ENCODE measurements at places on chromosomes 7 and 10. TPM values are rescaled to one million over a fixed set of nuclear protein-coding genes. Genes with fewer than 3 reads are reported as not detected.

Gene TRPV5
- polyA plus RNA-seq = 0.73 TPM

Gene STEAP1
- polyA plus RNA-seq = 31.6 TPM

DNA sequence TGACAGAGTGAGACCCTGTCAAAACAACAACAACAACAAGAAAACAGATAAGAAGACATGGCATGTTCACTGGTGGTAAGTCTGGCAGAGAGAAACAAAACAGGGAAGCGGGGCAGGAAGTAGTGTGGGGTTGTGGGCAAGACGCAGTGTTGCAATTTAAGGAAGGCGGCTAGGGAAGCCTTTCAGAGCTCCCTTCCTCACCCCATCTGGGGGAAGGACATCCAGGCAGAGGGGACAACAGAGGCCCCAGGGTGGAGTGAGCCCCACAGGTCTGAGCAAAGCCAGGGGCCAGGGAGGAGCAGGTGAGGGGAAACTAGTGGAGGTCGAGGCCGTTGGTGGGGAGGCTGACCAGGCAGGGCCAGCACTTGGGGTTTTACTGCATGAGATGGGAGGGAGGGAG is 16.8 kb downstream of the LAT2 start:
- no peak overlapping the region for H3K4me3 ChIP-seq
- no peak overlapping the region for H3K27ac ChIP-seq
- DNase-seq = no peak

DNA sequence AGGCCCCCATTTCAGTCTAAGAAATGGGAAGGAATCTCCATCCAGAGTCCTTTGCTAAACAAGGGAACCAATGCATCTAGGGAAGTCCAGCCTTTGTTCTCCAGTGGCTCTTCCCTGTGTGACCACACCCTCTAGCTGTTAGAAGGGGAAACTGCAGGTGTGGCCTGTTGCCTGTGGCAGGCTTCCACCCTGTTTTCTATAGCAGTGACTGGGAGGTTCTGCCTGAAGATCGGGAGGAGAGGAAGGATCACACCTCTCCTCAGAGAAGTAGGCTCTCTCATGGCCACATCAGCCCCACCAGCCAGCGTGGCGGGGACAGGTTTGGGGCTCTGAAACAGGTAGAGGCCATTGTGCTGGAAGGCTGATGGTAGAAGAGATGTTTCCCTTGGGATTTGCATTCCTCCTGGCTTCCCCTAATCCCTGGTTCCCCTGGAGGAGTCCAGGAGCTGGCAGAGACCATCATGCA is 47.7 kb upstream of the TRIM8 start:
- DNase-seq = no peak
- no peaks in the 10 kb centered on the region for H3K27me3 ChIP-seq
- H3K4me1 ChIP-seq = peaks cover 56% of the 10 kb centered on the region

GRCh38 chr7:37434529-37434928 is 14.1 kb downstream of the ELMO1 start:
- no peak overlapping the region for H3K4me3 ChIP-seq
- no peak overlapping the region for H3K27ac ChIP-seq
- peaks cover 2% of the 10 kb centered on the region for H3K27me3 ChIP-seq
- DNase-seq = no peak
- H3K36me3 ChIP-seq = no peaks in the 10 kb centered on the region
- no peaks in the 10 kb centered on the region for H3K4me1 ChIP-seq

GRCh38 chr7:139738101-139738489 is 39.7 kb downstream of the HIPK2 start:
- no peak overlapping the region for H3K4me3 ChIP-seq
- H3K27ac ChIP-seq = no peak overlapping the region
- H3K27me3 ChIP-seq = no peaks in the 10 kb centered on the region
- H3K4me1 ChIP-seq = peaks cover 15% of the 10 kb centered on the region
- H3K36me3 ChIP-seq = peaks cover 2% of the 10 kb centered on the region

DNA sequence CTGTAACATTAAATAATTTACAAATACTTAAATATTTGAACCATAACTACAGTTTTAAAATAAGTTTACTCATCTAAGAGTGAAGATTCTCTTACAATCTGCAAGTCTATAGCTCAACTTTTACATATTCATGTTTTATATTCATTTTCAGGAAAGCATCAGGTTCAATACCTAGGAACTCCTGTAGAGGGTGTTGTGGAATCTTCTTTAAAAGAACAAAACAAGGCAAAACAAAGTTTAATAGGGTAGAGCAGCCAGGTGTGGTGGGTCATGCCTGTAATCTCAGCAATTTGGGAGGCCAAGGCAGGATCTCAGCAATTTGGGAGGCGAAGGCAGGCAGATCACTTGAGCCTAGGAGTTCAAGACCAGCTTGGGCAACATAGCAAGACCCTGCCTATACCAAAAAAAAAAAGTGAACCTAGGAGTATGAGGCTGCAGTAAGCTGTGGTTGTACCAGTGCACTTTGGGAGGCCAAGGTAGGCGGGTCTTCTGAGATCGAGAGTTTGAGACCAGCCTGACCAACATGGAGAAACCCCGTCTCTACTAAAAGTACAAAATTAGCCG is 45.1 kb downstream of the ST8SIA6 start:
- H3K36me3 ChIP-seq = no peaks in the 10 kb centered on the region
- no peak for DNase-seq
- H3K27me3 ChIP-seq = no peaks in the 10 kb centered on the region
- H3K4me1 ChIP-seq = peaks cover 4% of the 10 kb centered on the region
- no peak overlapping the region for H3K4me3 ChIP-seq

- peaks cover 2% of the 10 kb centered on the region for H3K36me3 ChIP-seq
- peaks cover 42% of the 10 kb centered on the region for H3K4me1 ChIP-seq
- peaks cover 58% of the 10 kb centered on the region for H3K27me3 ChIP-seq
- no peak overlapping the region for H3K4me3 ChIP-seq
Observed at GRCh38 chr10:102413053-102413705, 5.4 kb downstream of the PSD start.

DNA sequence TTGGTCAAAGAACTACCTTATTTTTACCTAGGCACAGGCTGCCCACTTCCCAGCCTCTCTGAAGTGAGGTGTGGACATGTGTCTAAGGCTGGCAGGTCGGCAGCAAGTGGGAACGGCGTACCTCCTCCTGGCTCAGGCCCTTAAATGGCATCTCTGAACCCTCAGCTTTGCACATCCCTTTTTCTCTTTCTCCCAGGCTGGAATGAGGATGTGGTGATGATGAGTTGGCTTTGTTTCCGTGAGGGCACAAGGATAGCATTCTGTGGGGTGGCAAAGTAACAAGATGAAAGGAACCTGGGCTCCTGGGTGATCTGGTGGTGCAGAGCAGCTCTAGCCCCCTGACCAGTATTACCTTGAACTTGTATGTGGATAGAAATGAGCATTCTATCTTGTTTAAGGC is 196.8 kb downstream of the REEP3 start:
- H3K4me3 ChIP-seq = no peak overlapping the region
- DNase-seq = no peak
- peak overlapping the region; percentile 75 for H3K27ac ChIP-seq
- no peaks in the 10 kb centered on the region for H3K27me3 ChIP-seq
- no peaks in the 10 kb centered on the region for H3K36me3 ChIP-seq

GRCh38 chr7:134855442-134855841 is 76.0 kb downstream of the CALD1 start:
- DNase-seq = no peak
- H3K4me1 ChIP-seq = peaks cover 3% of the 10 kb centered on the region
- peaks cover 2% of the 10 kb centered on the region for H3K36me3 ChIP-seq
- H3K27me3 ChIP-seq = no peaks in the 10 kb centered on the region
- no peak overlapping the region for H3K27ac ChIP-seq
- H3K4me3 ChIP-seq = no peak overlapping the region

- no peak overlapping the region for H3K4me3 ChIP-seq
- no peaks in the 10 kb centered on the region for H3K27me3 ChIP-seq
- no peak overlapping the region for H3K27ac ChIP-seq
- no peaks in the 10 kb centered on the region for H3K36me3 ChIP-seq
- peaks cover 11% of the 10 kb centered on the region for H3K4me1 ChIP-seq
Observed at GRCh38 chr7:80879849-80880248, 39.0 kb downstream of the SEMA3C start.

All from large intestine (tissue), 12 donors.